AG10803 (cell line): ENCODE measurements at places on chromosomes 12 and 14.

GRCh38 chr12:67811437-67812361 lies 163.2 kb downstream of the DYRK2 start:
- peak; percentile 54 for DNase-seq

DNA sequence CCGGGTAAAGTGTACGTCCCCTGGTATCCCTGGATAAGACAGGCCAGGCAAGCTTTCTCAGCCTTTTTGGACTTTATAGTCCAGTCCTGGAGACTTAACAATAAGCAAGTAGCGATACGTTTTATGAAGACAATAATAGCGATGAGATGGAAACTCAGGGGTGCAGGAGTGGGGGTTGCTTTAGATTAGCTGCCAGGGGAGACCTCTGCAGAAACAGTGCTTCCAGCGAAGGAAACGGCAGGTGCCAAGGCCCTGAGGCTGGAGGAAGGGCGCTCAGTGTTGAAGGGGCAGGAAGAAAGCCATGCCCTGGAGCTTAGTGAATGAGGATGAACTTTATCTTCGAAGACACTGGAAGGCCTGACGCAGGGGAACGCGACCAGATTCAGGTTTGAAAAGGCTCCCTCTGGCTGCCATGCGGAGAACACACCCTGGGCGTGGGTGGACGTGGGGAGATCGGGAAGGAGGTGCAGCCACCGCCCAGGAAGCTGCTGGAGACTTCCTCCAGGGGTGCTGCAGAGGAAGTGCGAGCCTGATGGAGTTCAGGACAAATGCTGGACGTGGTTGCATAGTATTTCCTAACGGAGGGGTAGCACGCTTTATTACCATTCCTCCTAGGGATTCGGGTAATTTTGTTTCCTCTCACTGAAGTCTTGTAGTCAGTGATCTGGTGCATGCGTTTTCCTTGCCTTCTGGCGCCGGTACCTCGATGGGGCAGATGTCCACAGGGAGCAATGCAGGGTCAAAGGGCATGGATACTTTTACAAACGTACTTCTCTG lies 26.1 kb upstream of the UBC start:
- DNase-seq: peak; percentile 88

DNA sequence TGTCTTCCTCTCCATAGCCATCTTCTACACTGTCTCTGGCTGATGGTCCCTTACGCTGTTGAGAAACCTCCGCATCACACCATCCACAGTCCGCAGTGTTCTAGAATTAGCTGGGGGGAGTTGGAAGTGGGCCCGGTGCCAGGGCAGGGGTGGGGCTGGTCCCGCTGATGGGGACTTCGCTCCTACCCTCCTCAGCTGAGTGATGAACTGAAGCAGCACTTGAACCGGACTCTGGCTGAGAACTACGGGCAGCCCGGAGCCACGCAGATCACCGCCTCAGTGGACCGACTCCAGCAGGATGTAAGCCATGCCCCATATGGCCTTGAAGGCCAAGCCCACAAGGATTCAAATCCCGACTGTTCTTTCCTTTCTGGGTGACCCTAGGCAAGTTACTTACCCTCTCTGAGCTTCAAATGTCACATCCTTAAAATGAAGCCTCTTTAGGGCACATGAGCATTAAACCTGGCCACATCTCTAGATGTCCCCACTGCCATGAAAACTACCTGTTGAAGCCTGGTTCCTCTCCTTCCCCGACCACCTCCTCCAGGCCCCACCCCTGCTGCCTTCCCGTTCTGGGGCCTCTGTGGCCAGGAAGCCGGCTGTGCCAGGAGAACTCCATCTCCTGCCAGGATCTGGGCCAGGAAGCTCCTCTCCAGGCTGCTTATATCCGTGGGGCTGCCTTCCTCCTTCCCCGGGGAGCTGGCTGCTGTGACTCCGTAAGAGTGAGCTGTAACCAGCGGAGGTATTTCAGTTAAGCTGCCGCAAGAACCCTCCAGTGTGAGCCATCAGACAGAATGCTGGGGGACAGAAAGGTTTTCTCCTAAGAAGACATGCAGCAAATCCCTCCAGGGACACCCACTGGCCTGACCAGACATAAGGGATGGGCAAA lies 53.1 kb downstream of the TSPAN11 start:
- peak; percentile 36 for DNase-seq

DNA sequence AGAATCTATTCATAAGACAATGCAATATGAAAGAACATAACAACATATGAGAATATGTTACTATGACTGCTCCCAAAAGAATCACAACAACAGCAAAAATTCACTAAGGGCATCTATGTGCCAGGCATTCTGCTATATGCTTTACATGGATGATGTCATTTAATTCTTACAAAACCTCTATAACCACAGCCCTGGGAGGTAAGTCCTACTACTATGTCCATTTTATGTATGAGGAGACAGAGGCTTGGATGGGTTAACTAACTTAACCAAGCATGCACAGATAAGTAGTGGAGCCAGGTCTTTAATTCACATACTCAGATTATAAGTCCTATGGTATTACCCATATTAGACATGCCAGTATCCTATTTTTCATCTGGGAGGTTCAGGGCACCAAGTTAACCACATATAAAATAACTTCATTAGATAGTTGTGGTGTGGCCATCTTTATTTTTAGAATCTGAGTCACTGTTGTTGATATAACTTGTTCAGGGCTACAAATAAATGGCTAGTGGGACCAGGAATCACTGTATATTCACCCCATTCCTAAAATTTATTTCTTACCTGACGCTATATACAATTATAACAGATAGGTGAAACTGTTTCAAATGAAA lies 33.2 kb upstream of the RAD51AP1 start:
- DNase-seq: peak; percentile 33

DNA sequence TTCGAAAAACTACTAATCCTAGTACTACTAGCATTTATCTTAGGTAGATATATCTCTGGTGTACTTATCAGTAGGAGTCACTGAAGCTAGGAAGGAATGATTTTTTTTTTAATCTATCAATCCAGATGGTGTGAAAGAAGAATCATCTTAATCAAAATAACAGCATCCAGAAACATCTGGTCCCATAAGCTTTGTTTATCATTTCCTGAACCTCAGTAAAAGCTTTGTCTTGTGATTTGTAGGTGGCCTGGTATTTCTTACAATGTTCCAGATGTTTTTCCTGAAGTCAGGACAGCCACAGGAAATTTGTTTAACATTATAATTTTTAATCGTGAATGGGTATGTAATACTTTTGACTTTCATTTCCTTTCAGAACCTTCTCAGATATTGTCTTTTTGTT lies 28.0 kb upstream of the LUM start:
- DNase-seq: peak; percentile 70

DNA sequence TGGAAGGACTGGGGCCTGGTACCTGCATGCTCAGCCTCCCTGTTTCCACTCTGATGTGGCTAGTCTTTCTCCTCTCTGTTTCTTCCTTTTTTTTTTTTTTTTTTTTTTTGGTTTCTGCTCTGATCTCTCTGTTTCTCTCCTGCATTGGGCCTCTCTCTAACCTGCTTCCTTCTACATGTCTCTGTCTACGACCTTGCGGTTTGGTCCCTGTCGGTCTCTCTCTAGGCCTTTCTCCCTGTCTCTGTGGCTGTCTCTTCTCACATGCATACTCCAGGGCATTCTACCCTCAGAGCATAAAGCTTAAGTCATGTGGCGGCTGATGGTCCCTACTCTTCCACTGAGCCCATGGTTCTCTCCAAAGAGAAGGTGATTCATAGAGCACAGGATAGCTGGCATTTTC lies 1096.6 kb downstream of the BCL11B start:
- DNase-seq: no peak

DNA sequence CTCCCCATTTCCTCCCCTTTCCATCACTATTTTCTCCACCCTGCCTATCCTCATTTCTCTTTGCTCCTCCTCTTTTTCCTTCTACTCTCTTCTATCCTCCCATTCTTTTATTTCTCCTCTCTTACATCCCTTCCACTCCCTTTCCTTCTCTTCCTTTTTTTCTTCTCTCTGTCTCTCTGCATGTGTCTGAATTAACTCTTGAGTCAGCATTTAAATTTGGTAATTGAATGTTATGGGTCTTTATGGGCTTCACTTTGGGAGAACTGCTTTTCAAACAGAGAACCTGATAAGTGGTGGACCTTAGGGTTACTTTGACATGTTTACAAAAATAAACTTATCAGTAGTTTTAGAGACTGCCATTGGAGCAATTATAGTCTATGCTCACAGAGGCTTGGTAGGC lies 992.7 kb downstream of the NRXN3 start:
- DNase-seq: no peak

DNA sequence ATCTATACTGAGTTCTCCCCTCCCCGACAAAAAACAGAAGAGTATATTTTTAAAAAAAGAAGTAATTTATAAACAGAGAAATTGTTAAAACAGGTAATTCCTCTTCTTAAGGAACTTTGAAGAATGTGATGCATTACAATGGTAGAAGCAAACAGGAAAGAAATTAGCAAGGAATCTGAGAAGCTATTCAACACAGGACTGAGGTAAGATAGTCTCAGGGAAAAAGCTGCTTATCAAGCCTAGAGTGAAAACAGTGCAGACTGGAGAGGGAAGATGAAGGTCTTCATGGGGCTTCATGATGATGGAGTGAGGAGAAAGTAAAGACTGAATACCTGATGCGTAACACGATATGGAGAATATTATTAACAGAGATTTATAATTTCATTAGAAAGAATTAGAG lies 880.0 kb downstream of the SLC16A7 start:
- DNase-seq: no peak

DNA sequence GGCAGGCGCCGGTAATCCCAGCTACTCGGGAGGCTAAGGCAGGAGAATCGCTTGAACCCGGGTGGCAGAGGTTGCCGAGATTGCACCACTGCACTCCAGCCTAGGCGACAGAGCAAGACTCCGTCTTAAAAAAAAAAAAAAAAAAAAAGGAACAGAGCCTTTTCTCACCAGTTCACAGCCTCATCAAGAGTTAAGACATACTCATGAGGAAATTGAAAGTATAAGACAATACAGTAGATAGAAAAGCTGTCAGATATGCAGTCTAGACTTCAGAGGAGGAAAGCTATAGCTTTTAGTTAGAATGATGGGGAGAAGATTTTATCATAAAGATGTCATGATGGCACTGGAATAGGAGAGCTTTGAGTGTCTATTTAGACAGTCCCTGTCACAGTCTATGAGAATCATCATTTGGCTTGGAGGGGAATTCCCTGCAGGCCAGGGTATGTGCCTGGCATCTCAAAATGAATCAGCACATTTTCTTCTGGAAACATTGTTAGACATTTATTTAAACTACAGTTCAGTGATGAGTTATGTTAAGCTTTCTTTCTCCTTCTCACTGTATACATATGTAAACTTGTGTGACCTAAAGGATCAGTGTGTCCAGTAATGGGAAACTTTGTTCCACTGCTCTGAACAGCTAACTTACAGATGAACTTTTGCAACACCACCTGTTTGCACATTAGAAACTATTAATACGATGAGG lies 2.9 kb upstream of the RAB35 start:
- peak; percentile 45 for DNase-seq

DNA sequence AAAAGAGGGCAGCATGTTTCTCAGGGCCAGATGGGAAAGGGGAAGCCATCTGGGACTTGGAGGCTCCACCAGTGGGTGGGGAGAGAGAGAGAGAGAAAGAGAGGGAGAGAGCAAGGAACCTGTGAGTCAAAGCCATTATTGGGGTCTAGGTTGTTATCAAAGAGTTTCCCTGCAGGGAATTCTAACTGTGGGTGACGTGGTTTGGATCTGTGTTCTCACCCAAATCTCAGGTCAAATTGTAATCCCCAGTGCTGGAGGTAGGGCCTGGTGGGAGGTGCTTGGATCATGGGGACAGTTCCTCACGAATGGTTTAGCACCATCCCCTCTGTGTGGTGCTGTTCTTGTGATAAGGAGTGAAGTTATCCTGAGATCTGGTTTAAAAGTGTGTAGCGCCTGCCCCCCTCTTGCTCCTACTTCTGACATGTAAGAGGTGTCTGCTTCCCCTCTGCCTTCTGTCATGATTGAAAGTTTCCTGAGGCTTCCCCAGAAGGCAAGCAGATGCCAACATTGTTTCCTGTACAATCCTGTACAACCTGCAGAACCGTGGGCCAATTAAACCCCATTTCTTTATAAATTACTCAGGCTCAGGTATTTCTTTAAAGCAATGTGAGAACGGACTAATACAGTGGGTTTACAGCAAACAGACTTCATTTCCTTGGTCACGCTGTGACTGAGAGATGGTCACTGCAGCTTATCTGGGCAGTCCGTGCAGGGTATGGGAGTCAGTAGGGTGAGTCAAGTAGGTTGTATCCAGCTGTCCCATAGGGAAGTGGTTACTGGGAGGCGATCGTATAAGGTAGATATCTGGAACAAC lies 52.4 kb downstream of the CCDC91 start:
- DNase-seq: no peak

DNA sequence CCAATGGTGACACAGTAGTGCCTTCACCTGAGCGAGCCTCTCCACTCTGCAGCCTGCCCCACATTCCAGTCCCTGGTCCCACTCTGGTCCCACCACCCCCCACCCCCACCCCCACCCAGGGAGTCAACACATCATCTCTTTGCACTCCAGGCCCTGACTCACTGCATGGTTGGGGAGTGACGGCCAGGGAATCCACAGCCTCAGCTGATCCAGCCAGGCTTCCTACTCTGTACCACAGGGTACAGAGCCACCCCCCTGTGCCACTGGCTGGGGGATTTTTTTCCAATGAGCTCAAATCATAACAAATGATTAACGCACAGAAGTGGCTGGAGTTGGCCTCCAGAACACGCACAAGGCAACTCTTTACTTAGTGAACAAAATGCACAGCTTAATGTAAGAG lies 233.7 kb downstream of the NTF3 start:
- peak; percentile 80 for DNase-seq

DNA sequence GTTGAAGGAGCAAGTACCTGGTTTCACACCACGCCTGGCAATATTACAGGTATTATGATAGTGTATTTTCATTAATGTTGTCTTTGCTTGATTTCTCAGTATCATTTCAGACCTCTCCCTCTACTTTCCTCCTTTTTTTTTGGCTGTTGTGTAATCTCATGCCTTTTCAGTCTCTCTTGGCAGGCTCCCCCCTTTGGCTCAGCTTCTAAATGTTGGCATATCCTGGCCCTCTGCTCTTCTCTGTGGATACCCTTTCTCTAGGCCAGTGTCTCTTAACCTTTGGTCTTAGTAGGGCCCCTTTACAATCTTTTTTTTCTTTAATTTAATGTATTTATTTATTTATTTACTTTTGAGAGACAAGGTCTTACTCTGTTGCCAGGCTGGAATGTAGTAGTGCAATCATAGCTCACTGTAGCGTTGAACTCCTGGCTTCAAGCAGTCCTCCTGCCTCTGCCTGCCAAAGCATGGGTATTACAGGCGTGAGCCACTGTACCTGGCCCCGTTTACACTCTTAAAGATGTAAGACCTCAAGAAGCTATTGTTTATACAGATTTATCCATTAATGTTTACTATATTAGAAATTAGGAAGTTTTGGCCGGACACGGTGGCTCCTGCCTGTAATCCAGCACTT lies 12.8 kb downstream of the MTHFD1 start:
- DNase-seq: peak; percentile 28

GRCh38 chr14:88599761-88600439 lies 37.1 kb downstream of the ZC3H14 start:
- DNase-seq: no peak

DNA sequence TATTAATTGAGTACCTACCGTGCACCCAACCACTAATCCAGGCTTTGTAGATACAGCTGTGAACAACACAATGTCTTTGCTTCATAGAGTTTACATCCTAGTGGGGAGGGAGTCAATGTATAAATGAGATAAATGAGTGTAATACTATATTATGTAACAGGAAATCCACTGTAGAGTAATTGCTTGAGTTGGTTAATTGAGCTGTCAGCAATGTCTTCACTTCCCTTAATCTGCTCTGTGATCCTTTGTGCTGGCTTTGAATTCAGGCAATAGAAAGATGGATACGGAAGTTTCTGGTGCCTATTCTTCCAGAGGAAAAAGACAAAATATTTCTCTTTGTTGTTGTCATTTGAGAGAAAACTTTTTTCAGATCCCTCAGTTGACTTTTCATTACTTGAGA lies 104.0 kb upstream of the SLC16A7 start:
- no peak for DNase-seq
